ENCODE measurements at places on chromosomes 2 and 18.

DNA sequence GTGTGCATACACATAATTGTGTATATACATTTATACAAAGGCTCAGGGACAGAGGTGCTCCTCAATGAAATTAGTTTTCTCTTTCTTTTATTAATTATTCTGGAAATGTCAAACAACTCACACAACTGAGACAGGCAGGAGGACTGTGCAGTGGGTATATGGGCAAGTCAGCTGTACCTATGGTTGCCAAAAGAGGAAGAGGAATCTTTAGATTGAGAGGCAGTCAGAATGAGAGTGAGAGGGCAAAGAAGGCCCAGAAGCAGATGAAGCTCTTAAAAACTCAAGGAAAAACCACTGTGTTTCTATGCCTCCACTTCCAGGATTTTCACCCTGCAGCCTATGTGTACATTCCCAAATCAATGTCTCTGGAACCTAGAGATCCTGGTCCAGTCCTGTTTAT is 79.1 kb downstream of the CACNB4 start:
- no peaks in the 10 kb centered on the region for H3K36me3 ChIP-seq
- DNase-seq = no peak
- H3K27me3 ChIP-seq = peaks cover 18% of the 10 kb centered on the region
- H3K4me1 ChIP-seq = no peaks in the 10 kb centered on the region
- H3K27ac ChIP-seq = no peak overlapping the region
- no peak overlapping the region for H3K4me3 ChIP-seq

DNA sequence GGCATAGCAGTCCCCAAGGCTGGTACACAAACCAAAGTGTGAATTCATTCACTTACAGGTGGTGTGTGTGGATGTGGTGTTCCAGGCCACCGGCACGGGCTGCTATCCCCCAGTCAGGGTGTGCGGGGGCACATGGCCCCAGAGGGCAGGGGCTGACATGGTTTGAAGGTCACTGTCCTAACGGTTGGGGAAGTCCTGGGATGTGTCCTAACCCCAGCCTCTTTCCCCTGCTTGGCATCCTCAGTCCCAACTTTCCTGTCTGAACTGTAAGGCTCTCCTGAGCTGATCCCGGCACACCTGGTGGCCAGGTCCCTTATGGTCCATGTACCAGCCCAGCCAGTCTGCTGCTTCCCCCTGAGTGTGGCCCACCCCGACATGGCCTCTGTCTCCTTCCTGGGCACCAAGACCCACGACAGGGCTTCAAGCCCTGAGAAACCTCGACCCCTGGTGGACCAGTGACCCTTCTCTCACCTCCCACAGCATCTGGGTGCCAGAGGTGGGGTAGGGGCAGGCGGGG is 2.4 kb upstream of the TMEM185B start:
- no peak for DNase-seq
- H3K36me3 ChIP-seq = peaks cover 11% of the 10 kb centered on the region
- no peaks in the 10 kb centered on the region for H3K27me3 ChIP-seq
- H3K4me1 ChIP-seq = peaks cover 44% of the 10 kb centered on the region

DNA sequence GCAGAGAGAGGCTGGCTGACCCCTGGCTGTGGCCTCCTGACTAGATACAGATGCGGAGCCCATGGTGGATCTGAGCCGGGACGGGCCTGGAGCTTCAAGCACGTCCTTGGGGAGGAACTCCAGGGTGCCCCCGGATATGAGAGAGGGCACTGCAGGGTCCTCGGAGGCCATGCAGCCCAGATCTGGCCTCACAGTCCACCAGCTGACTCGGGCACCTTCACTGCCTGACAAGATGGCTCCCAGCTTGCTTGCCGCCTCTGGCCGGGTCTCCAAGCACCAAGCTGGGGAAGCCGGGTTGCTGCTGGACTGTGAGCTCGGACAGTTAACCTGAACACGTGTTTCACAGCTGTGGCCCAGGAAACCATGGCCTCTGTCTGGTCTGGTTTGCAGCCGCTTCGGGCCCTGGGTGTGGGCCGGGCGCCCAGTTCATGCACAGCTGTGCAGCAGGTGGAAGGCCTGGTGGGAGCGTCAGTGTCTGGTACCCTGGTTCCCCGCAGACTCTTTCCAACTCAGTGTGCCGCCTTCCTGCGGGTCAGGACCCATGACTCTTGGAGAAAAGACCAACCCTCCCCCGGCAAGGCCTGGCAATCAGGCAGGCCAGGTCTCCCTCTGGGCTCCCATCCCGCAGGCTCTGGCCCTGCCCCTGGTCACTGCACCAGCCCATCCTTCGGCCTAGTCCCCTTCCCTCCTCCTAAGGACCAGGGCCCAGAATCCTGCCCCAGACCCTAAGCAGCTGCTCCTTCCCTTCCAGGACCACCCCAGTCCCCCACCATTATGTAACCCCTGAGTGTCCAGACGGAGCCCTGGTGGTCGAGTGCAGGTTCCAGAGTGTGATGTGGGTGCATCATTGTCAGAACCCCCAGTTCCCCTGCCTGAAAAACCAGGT is 74.6 kb upstream of the OTOS start:
- DNase-seq = no peak
- H3K27ac ChIP-seq = no peak overlapping the region
- no peaks in the 10 kb centered on the region for H3K4me1 ChIP-seq
- H3K4me3 ChIP-seq = no peak overlapping the region
- H3K27me3 ChIP-seq = no peaks in the 10 kb centered on the region
- H3K36me3 ChIP-seq = no peaks in the 10 kb centered on the region

DNA sequence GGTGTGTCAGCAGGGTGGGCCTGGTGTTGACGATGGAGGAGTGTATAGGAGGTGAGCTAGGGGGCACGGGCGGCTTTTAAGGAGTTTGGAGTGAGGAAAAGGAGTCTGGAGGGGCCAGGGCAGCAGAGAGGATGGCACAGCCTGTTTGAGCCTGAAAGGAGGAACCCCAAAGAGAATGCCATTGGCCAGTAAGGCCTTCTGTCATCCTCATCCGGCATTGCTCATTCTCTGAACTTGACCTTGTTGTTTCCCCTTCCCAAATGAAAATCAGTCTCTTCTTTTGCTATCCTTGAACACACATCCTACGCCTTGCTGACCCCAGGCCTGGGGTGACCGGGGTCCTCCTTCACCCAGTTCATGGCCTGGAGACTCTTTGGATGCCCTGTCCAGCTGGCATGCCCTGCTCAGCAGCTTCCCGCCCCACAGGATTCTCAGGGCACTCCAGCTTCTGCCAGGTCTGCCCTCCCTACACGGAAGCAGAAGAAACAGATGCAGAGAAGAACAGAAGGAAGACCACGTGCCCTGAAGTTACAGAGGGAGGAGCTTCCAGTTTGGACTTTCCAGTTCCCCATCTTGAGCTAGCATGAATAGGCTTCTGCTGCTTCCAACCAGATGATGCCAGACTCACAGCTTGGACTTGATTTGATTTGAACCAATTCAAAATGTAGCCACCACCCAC is 20.5 kb upstream of the KIF3C start:
- no peaks in the 10 kb centered on the region for H3K36me3 ChIP-seq
- H3K27me3 ChIP-seq = peaks cover 6% of the 10 kb centered on the region
- no peak overlapping the region for H3K4me3 ChIP-seq
- H3K4me1 ChIP-seq = no peaks in the 10 kb centered on the region
- no peak overlapping the region for H3K27ac ChIP-seq
- DNase-seq = no peak

DNA sequence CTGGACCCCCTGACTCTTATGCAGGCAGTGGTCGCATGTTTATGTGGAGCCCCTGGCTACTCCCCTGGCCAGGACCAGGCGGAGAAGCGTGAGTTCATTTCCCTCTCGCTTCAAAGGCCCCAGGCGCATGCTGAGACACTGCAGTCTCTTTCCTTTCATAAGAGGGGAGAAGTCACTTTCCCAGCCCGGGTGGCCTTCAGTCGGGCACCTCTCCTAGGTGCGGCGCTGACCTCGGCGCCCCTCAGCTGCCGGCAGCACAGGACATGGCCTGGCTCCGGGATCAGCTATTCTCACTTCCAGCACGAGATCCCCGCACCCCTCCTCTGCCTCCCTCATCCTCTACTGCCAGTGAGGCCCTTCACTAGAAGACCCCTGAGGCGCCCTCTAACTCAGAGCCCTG is 184.7 kb upstream of the PXDN start:
- no peak for DNase-seq
- H3K27ac ChIP-seq = no peak overlapping the region
- no peaks in the 10 kb centered on the region for H3K27me3 ChIP-seq
- H3K4me3 ChIP-seq = no peak overlapping the region

DNA sequence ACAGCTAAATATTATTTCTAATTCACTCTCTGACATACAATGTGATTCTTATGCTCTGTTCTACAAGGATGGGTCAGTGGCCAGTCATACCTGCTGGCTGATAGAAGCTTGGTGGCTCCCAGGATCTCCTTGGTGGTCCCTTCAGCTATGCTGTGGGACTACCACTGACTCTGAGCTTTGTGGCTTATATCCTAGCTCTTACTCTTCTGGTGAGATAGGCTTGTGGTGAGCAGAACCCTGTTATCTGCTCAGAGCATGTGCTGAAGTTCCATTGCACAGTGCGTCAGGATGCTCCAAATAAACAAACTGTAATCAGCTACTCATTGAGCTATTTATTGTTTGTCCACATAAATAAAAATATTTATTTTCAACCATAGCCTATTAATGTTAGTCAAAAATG is 51.7 kb downstream of the MFSD6 start:
- H3K27ac ChIP-seq = no peak overlapping the region
- no peak for DNase-seq
- peaks cover 67% of the 10 kb centered on the region for H3K4me1 ChIP-seq

DNA sequence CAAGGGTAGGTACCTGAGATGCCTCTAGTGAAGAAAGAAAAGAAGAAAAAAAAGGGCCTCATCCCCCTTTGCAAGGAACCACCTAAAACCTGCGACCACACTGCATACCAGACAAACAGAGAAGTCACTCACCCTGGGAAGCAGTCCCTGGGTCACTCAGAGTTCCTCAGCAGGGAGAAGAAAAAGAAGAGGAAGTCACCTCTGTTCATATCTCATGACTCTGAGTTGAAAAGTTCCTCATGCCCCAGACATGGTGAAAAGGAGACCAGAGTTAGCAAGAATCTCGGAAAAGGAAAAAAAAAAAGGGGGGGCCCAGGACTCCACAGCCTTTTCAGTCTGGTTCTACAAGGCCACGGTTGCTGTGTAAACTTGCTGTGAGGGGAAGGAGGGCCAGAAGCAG is 478.4 kb upstream of the NRXN1 start:
- H3K4me1 ChIP-seq = no peaks in the 10 kb centered on the region
- no peaks in the 10 kb centered on the region for H3K27me3 ChIP-seq
- H3K4me3 ChIP-seq = peak overlapping the region; percentile 21
- no peaks in the 10 kb centered on the region for H3K36me3 ChIP-seq
- H3K27ac ChIP-seq = no peak overlapping the region

- H3K27ac ChIP-seq = no peak overlapping the region
- H3K27me3 ChIP-seq = peaks cover 10% of the 10 kb centered on the region
- no peaks in the 10 kb centered on the region for H3K36me3 ChIP-seq
- DNase-seq = no peak
These were observed 17.3 kb downstream of the BMP10 start for GRCh38 chr2:68853915-68854314.

DNA sequence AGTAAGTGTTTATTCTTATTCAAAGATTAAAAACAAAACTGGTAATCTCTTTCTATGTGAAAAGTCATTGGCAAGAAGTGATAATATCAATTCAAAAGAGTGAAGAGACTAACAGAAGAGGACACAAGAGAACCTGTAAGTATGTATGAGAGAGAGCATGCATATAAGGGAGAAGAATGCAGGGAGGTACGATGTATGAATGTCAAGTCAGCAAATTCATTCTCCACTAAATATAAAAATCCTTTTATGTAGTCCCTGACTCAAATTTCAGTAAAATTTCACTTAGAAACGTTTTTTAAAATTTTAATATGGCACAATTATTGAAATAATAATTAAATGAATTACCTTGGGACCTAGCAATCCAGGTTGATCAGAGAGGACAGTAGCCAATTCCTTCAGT is 55.3 kb downstream of the NCKAP1 start:
- no peak overlapping the region for H3K27ac ChIP-seq
- H3K36me3 ChIP-seq = no peaks in the 10 kb centered on the region
- no peak overlapping the region for H3K4me3 ChIP-seq
- no peaks in the 10 kb centered on the region for H3K27me3 ChIP-seq
- no peak for DNase-seq
